ENCODE measurements at places on chromosomes 4 and X.
A peak's percentile ranks its signal among the peaks of the same experiment; 100 is the strongest.

- no peak for DNase-seq
Measured at GRCh38 chr4:2103127-2103842, 44.2 kb downstream of the NAT8L start.

GRCh38 chr4:148445071-148445859, 3.1 kb upstream of the NR3C2 start:
- DNase-seq, result peak; percentile 2

DNA sequence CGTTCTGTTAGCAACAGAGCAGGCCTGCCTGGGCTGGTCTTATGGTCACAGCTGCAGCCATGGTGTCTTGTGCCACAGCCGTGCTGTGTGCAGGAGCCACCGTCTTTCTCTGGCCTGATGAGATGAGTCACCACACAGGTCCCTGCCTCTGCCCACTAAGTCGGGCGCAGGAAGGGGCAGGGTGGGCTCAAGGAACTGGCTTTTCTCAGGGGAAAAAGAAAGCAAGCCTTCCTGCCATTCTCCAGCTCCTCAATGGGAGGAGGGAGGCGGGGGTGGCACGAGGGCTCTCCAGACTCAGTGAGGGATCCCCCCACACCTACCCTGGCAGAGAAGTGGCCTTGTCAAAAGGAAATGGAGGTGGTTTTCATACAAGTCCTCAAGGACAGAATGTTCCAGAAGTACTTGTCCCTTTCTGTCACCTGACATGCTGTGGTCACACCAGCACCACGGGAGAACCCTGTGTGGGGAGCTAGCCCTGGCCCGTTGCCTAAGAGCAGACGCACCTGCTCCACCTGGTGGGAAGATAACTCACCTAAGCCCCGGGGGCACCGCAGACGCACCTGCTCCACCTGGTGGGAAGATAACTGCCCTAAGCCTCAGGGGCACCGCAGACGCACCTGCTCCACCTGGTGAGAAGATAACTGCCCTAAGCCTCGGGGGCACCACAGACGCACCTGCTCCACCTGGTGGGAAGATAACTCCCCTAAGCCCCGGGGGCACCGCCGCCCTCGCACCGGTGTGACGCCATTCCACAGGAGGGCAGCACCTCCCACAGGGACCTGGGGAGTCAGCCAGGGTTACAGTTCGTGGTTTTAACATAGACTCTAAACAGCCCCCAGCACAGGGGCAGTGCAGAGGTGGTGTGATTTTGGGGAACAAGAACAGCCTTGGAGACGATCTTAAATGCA, 18.5 kb downstream of the UVSSA start:
- DNase-seq, result no peak

- DNase-seq, result no peak
Measured at GRCh38 chr4:167079762-167080161, 154.5 kb downstream of the SPOCK3 start.

- DNase-seq, result peak; percentile 11
Measured at GRCh38 chrX:30513284-30513683, 64.3 kb downstream of the TASL start.

- no peak for DNase-seq
Measured at GRCh38 chr4:152864361-152864760, 71.8 kb upstream of the FHDC1 start.

- no peak for DNase-seq
Measured at GRCh38 chr4:6193399-6193798, 7.0 kb downstream of the JAKMIP1 start.

- DNase-seq, result no peak
Measured at GRCh38 chrX:145178268-145178667, 69.0 kb upstream of the SPANXN1 start.

DNA sequence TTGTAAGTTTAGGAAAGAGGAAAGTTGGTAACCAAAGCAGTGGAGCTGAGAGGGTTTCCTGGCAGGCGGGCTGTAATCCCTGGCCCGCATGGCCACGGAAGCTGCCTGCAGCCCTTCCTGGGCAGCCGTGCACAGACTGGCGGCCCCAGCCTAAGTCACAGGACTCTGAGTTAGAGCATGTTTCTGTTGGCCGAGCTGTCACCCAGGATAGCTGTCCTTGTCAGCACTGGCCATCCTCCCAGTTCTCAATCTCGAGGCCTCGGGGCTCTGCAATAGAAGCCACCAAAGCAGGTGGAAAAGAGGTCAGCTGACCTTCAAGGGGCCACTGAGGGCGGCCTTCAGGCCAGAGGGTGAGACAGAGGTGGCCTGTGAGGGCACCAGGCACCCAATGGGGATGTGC, 20.5 kb downstream of the PNMA6E start:
- no peak for DNase-seq

DNA sequence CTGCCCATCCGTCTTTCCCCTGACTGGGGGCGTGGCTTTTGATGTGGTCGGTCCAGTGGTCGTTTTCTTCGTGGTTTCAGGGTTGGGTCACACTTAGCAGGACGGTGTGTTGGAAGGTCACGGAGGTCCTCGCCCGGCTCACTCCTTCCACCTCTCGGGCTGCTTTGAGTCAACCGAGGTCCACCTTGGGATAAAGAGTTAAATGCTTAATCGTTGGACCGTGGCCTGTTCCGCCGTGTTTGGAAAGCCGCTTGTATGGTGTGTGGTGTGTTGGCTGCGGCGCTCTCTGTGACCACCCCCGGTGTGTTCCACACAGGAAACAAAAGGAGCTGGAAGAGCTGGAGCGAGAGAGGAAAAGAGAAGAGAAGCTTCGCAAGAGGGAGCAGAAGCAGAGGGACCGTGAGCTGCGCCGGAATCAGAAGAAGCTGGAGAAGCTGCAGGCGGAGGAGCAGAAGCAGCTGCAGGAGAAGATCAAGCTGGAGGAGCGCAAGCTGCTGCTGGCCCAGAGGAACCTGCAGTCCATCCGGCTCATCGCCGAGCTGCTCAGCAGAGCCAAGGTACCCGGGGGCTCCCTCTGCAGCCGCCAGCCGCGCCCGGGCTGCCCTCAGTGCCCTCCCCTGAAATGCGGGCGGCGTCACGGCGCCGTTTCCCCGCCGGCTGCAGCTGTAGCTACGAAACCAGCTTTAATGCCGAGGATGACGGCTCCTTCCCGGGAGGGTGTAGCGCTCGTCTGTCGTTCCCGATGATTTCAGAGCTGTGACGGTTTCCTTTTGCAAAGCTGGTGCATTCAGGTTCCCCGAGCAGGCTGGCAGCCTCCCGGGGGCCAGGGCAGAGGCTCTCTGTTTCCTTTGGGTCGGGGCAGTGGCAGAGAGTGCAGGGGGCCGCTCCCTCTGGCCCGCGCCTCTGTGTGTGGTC, 7.7 kb downstream of the AKAP17A start:
- DNase-seq, result no peak

DNA sequence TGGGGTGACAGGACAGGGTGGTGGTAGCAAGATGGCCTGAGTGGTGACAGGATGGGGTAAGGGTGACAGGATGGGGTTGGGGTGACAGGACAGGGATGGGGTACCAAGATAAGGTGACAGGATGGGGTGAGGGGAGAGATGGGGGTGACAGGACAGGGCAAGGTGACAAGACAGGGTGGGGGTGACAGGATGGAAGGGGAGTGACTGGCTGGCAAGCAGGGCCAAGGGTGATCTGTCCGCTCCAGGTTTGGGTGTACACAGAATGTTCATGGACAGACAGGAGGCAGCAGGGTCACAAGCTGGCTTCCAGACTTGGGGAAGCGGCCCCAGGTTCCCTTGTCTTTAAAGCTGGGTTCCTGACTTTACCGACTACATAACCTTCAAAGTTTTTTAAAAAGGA, 23.3 kb downstream of the RNF212 start:
- DNase-seq, result no peak

DNA sequence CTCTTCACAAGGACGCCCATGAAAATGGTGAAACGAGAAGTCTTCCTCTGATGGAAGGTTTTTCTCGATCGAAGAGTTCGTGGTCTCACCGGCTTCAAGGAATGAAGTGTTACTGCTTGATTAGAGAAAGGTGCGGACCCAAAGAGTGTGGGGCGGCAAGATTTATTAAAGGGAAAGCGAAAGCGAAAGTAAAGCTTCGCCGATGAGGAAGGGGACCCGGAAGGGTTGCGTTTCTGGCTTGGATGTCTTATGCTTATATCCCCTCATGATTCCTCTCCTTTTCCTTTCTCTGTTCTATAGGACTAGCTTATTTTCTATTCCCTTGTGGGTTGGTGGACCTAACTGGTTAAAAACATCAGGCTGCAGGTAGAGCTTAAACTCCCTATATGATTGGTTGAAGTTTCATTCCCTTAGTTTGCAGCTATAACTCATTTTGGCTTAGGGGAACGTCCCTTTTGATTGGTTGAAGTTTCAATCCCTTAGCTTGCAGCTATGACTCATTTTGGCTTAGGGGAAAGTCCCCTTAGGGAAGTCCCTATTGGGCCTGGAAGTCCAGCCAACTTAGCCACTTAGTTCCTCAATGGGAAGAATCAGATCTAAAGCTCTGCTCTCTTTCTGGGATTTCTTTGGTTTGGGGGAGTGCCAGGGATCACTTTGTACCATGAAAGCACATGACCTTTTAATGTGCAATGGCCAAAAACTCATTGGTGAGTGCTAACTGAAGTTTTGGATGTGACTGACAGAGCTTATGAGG, 1025.0 kb upstream of the PCDH10 start:
- DNase-seq, result peak; percentile 42

GRCh38 chr4:54637325-54637724, 20.4 kb upstream of the KIT start:
- DNase-seq, result no peak

- no peak for DNase-seq
Measured at GRCh38 chrX:12115377-12115776, 22.9 kb upstream of the FRMPD4 start.

DNA sequence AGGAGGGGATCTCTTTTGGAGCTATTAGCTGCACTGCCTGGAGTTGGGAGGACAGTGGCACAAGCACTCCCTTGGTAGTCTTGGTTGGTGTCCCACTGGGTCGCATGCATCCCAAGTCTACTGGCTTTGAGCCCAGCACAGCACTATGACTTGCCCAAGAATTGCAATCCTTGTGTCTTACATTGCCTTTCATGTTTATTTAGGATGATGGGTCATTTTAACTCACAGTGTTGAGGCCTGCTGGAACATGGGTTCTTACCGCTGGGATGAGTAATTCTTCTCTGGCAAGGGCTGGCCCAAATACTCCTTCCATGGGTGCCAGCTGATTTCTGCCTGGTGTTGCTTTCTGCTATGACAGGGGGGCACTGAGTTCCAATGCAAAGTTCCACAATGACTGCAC, 185.5 kb downstream of the TEX13C start:
- no peak for DNase-seq

GRCh38 chrX:130652824-130653578, 250.0 kb downstream of the ENOX2 start:
- DNase-seq, result no peak

DNA sequence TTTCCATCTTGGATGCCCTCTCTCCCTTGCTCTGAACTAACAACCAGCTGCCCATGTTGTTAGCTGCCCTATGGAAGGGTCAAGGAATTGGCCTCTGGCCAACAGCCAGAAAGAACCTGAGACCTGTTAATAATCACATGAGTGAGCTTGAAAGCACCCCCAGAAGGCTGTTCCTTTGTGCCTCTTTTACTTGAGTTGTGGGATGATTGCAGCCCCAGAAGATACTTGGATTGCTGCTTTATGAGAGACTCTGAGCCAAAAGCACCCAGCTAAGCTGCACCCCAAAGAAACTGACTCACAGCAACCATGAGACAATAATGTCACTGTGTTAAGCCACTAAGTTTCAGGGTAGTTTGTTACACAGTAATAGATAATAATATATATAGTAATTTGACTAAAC, 73.3 kb downstream of the FRYL start:
- no peak for DNase-seq

- no peak for DNase-seq
Measured at GRCh38 chr4:168325591-168325990, 7.0 kb upstream of the DDX60 start.

GRCh38 chr4:575281-576141, 584 bp downstream of the TMEM271 start:
- DNase-seq, result no peak

DNA sequence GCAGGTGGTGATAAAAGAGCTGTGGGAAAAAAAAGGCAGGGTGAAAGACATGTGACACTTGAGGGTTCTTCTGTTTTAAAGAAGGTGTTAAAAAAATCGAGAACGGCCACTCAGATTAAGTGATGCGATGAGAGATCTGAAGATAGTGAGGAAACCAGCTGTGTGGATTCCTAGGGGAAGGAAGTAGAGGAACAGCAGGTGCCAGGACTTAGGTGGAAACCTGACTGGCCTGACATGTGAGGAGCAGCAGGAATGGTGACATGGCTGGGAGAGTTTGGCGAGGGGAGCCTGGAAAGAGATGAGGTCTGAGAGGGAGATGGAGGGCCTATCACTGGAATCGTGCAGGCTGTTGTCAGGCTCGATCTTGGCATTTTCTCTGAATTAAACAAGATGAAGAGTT, 55.5 kb downstream of the BMPR1B start:
- peak; percentile 46 for DNase-seq

DNA sequence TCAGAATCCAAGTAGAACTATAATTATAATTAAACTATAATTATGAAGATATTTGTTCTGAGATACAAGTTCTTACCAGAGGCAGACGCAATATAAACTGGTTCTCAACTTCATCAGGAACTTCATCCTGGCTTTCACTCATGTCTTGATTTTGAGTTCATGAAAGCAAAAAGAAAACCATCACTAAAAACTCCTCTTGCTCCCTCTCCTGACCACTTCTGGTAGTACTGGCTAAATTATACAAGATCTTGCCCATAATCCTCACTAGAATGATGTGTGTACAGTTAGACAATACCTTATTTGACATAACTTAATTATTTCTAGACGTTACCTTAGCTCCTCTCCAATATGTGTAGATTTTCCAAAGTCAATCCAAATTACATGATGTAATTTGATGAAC, 3.7 kb downstream of the TAF7L start:
- peak; percentile 13 for DNase-seq

DNA sequence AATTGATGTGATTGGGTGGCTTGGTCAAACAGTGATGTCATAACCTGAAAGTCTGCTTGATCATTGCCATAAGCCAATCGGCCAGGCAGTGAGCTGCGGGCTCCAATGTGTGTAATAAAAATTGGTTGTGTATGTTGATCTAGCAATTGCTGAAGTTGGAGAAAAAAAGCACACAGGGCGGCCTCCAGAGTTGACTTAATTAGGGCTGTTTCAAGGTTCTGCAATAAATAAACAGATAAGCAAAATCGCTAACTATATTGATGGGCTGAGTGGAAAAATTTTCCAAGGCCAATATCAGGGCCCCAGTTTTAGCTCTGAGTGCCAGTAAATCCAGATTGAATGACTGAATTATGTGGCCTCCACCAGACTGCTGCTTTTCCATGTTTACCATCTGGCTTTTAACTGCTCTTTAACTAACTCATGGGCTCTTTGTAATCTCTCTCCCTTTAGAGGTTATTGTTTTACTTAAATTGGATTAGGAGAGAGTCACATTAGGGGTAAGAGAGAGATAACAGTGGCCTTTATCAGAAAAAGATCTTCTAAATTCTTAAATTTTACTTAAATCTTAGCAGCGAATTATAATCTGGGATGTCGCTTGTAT, 160.6 kb upstream of the WDFY3 start:
- no peak for DNase-seq

Data from NCI-H510A treated with DMSO at 0.1 percent for 48 hours (cell line).